Kidney (tissue), 22 donors: ENCODE measurements at places on chromosomes 16 and 17. TPM values are rescaled to one million over a fixed set of nuclear protein-coding genes. Genes with fewer than 3 reads are reported as not detected.

DNA sequence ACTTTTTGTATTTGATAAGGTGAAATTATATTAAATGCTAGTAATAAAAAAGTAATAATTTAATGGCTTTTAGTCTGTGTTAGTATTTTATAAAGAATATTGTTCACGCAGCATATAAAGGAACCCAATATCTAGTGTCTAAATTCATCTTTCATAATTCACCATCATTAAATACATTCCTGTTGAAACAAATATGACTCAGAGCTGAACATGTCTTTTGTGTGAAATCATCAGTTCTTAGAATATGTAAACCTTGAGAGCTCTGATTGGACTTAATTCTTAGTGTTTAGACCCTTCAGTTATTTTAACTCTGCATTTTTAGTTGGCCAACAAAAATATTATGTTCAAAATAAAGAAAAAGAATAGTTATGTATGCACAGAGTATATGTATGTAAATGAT lies 71.8 kb downstream of the ABHD15 start:
- H3K36me3 ChIP-seq: peaks cover 4% of the 10 kb centered on the region
- no peaks in the 10 kb centered on the region for H3K4me1 ChIP-seq

- H3K36me3 ChIP-seq: no peaks in the 10 kb centered on the region
- no peaks in the 10 kb centered on the region for H3K27me3 ChIP-seq
- H3K4me3 ChIP-seq: peak overlapping the region; percentile 44
- peak; percentile 84 for DNase-seq
- peaks cover 20% of the 10 kb centered on the region for H3K4me1 ChIP-seq
- peak overlapping the region; percentile 97 for H3K27ac ChIP-seq
Observed at GRCh38 chr17:74433421-74434121, 1.7 kb downstream of the GPRC5C start.

DNA sequence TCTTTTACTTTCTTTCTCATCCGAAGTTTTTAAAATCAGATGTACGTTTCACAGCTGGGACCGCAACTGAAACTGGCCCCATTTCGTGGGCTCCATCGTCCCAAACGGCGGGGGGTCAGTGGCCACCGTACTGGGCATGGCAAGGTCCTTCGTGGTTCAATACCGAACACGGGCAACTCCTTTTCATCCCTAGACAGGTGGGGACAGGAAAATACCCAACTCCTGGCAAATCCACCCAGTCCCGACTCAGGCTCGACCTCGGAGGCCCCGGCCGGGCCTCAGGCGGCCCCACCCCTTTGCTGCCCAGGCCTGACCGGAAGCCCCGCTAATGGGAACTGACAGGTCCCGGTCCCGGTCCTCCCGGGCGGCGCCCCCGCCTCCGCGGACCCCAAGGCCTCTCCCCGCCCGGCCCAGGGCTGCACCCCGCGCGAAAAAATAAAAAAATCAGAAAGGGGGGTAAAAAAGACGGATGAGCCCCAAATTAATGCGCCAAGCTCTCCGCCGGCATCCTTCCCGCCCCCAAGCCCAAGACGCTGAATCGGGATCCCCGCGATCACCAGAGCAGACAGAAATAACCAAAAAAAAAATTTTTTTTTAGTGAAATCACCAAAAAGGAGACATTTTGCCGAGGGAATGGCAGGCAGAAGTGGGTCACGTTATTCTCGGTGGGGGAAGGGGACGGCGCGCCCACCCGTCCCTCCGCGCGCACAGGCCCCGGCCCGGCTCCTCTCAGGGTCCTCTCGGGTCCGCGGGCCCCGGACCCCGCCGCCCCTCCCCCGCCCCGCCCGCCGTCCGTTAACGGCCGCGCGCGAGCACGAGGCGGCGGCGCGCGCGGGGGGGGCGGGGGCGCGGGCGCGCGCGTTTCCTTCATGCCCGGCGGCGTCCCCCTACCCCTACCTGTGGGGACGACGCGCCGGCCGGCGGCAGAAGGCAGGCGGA lies 562 bp downstream of the ZC3H7A start:
- DNase-seq: peak; percentile 79
- H3K27ac ChIP-seq: peak overlapping the region; percentile 95
- peaks cover 35% of the 10 kb centered on the region for H3K4me1 ChIP-seq
- no peaks in the 10 kb centered on the region for H3K27me3 ChIP-seq

- no peak overlapping the region for H3K27ac ChIP-seq
- no peaks in the 10 kb centered on the region for H3K36me3 ChIP-seq
- no peak overlapping the region for H3K4me3 ChIP-seq
- no peak for DNase-seq
- H3K27me3 ChIP-seq: no peaks in the 10 kb centered on the region
Observed at GRCh38 chr16:9328411-9328810, 237.0 kb downstream of the HAPSTR1 start.

DNA sequence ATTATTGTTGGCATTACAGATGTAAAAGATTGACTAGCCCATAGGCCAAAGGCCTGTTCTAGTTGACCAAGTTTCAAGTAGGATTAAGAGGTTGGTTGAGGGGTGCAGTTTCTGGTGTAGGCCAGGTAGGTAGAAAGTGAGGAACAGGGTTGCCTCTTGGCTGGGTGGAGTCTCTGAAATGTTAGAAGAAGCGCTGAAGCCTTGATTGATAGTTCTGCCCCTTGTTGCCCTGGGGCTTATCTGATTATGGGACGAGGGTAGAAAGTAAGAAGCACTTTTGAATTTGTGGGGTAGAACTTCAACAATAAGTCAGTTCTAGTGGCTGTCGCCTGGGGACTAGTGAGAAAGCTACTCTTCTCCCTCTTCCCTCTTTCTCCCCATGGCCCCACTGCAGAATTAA lies 6.2 kb downstream of the BCL6B start:
- no peaks in the 10 kb centered on the region for H3K27me3 ChIP-seq
- H3K4me3 ChIP-seq: no peak overlapping the region
- H3K27ac ChIP-seq: peak overlapping the region; percentile 33
- DNase-seq: no peak
- H3K4me1 ChIP-seq: no peaks in the 10 kb centered on the region

GRCh38 chr16:87143661-87144121 lies 173.5 kb downstream of the C16orf95 start:
- H3K4me1 ChIP-seq: no peaks in the 10 kb centered on the region
- H3K4me3 ChIP-seq: no peak overlapping the region
- H3K36me3 ChIP-seq: no peaks in the 10 kb centered on the region
- DNase-seq: no peak

GRCh38 chr17:47649972-47650524 lies 329 bp downstream of the KPNB1 start:
- no peaks in the 10 kb centered on the region for H3K27me3 ChIP-seq
- H3K36me3 ChIP-seq: peaks cover 17% of the 10 kb centered on the region
- H3K27ac ChIP-seq: peak overlapping the region; percentile 91
- no peak for DNase-seq

DNA sequence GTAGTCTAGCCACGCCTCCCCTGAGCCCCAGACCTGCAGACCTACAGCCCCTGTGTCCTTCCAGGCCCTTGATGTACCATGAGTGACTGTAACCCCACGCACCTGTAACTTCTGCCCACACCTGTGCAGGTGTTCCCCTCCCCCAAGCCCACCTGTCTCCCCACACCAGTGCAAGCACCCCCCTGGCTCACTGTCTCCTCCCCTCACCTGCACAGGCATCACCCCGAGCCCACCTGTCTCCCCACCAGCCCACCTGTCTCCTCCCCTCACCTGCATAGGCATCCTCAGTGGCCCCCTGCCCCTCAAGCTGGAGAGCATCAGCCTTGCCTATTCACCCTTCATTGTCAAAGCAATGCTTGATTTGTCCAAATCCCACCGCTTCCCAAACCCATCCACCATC lies 32.3 kb upstream of the ZC3H18 start:
- DNase-seq: no peak
- no peak overlapping the region for H3K4me3 ChIP-seq
- no peaks in the 10 kb centered on the region for H3K36me3 ChIP-seq
- H3K27ac ChIP-seq: no peak overlapping the region

NACA2 gene
- not detected for total RNA-seq

DNA sequence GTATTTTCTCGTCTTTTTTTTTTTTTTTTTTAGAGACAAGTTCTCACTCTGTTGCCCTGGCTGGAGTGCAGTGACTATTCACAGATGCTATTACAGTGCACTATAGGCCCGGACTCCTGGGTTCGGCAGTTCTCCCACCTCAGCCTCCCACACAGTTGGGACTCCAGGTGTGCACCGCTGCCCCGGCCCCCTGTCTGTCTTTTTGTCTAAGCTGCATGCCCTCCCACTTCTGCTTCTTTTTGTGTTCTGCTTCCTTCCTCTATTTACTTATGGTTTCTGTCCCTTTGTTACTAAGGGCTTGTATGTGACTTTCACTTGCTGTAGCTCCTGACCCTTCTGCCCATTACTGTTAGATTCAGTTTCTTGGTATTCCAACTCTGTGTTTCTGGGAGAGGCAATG lies 20.5 kb downstream of the SLC7A6 start:
- no peaks in the 10 kb centered on the region for H3K27me3 ChIP-seq
- no peak overlapping the region for H3K4me3 ChIP-seq
- peaks cover 3% of the 10 kb centered on the region for H3K36me3 ChIP-seq
- no peaks in the 10 kb centered on the region for H3K4me1 ChIP-seq
- H3K27ac ChIP-seq: no peak overlapping the region
- DNase-seq: no peak
